ENCODE measurements at places on chromosomes 4 and X.

GRCh38 chr4:55721651-55722050 is 85.6 kb upstream of the NMU start:
- no peak for DNase-seq

GRCh38 chr4:145613566-145614232 is 5.5 kb upstream of the MMAA start:
- DNase-seq: no peak

GRCh38 chrX:77447653-77448569 is 722 bp downstream of the FGF16 start:
- no peak for DNase-seq

DNA sequence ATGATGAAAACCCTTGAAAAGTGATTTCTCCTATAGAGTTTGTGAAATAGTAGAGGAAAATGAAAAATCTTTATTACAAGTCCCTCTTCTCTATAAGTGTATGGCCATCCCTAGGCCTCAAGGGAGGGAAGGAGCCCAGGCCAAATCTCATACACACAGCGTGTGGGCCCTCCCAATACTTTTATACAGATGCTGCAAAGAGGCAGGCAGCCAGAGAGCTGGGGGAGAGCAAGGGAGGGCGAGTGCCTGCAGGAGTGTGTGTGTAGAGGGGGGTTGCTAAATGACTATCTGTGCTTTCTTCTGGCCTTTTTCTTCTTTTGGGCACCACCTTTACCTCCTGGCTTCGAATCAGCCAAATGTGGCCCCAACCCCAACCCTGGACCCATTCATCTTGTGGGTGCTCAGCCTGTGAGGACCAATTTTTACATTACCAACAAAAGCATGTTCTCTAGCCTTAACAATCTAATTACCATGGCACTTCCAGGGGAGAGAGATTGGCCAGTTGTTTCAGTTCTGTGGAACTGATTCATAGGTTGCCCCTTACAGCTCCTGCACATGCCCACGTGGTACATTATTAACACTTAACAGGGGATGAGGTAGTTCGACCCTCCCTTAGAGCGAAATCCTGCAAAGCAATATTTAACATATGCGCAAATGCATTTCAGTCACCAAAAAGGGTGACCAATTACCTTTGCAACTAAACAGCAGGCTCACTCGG is 2.0 kb downstream of the GPC3 start:
- DNase-seq: no peak

GRCh38 chr4:99013884-99014523 is 18.5 kb downstream of the METAP1 start:
- no peak for DNase-seq

DNA sequence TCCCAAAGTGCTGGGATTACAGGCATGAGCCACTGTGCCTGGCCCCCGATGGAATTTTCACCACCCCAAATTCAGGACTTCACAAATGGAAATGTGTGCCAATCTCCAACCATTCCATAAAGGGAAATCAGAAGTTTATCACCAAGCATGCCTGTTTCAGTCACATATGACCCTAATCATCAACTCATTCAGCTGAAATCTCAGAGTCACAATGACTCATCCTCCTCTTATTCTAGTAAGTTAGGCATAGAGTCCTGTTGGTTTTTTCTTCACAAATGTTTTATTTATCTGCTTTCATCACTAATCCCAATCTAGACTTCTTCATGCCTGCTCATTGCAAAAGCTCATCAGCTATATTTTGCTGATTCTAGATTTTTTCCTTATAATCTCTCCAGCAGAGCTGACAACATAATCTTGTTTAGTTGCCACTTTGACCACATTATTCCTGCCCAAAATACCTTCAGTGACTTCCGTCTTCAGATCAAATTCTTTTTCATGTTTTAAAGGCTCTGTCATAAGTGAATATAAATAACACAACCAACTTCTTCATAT is 83.3 kb downstream of the SLC7A11 start:
- no peak for DNase-seq

DNA sequence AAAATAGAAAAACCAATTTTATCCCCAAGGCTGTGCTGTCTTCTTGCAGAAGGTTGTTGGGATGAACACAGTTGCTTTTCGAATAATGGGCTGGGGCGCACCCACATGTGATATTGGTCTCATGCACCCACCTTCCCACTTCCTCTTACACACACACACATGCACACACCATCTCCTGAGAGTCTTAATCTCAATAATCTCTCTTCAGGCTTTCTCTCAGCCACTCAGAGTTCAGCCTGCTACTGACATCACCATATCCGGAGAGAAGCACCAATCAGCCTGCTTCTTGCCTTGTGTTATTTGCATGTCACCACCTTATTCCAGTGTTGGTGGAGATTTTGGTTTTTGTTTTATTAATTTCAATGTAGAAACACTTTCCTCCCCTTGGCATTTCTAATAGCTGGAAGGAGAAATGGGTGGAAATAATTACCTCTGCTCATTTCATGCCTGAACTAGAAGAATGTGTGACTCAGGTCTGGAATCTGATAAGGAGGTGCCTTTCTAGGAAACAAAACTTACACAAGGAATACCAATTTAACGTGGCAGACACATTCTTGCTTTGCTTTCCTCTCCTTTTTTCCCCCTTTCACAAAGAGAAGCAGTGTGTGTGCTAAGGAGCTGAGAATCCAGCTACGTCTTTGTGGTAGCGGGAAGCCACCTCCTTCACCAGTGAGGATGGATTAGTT is 400.2 kb downstream of the MID1IP1 start:
- DNase-seq: no peak

GRCh38 chr4:145679520-145679919 is 426 bp upstream of the C4orf51 start:
- DNase-seq: no peak

DNA sequence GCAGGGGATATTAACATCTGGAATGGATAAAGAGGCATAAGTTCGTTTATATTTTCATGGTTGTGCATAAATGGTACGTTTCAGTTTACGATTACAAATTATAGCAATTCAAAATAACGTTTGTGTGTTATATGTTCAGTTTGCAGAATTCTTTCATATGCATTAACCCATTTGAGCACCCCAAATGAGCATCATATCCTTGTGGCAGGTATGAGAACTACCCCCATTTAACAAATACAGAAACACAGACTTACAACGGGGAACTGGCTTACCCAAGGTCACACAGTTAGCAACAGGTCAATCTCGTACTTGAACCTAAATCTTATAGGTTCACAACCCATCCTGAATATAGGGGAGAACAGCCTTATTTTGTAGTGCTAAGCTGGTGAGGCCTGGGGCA is 33.1 kb downstream of the EDNRA start:
- no peak for DNase-seq

DNA sequence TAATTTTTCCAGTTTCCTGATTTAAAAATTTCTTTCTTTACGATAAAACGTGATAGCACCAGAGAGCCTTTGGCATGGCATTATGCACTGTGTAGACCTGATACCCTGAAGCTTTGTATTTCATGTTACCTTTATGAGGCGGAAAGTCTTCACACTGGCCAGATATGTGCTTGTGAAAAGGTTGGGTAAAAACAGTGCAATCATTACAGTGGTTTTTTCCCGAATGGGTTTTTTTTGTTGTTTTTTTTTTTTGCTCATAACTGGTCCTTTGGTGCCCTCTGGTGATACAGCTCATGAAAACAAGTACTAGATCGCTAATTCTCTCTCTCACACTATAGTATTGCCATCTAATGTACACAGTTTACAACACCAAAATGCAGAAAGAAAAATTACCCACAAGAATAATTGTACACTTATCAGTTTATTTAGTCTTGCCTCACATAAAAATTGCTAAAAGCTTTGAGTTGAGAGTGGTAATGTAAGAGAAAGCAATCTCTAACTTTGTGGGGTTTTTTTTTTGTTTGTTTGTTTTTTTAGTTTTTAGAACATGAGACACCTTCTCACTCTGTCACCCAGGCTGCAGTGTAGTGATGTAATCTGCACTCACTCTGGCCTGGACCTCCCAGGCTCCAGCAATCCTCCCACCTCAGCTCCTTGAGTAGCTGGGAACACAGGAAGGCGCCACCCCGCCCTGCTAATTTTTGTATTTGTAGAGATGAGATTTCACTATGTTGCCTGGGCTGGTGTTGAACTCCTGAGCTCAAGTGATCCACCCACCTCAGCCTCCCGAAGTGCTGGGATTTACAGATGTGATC is 21.3 kb downstream of the SPCS3 start:
- DNase-seq: no peak

GRCh38 chr4:156598138-156598681 is 373.4 kb downstream of the PDGFC start:
- no peak for DNase-seq

DNA sequence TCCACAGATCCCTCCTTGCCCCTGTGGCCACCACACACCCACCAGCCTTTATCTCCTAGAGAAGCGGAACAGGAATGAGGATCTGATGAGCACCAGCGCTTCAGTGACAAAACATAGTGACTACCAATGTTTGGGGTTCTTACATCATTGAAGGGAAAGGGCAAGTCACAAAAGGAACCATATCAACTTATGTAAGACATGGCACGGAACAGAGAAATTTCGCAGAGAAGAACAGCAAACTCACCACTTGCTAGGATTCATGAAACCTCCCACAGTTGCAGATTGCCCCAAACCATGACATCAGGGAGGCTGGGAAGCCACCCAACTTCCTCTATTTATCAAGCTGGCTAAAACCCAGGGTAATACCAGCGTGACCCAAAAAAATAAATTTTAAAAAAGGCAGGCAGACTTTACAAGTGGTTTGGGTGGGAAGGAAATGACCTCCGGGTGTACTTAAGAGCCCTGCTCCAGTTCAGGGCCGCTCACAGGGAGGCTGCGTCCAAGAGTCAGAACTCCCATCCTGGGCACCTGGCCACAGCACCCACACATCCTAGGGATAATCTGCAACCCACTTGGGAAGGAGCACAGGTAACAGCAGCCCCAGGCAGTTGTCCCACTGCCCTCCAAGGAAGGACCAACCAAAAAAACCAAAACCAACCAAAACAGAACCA is 36.0 kb downstream of the ADGRG2 start:
- no peak for DNase-seq

GRCh38 chr4:83486457-83487129 is 1.7 kb upstream of the ABRAXAS1 start:
- no peak for DNase-seq

GRCh38 chr4:29540439-29541102 is 1179.6 kb upstream of the PCDH7 start:
- no peak for DNase-seq

DNA sequence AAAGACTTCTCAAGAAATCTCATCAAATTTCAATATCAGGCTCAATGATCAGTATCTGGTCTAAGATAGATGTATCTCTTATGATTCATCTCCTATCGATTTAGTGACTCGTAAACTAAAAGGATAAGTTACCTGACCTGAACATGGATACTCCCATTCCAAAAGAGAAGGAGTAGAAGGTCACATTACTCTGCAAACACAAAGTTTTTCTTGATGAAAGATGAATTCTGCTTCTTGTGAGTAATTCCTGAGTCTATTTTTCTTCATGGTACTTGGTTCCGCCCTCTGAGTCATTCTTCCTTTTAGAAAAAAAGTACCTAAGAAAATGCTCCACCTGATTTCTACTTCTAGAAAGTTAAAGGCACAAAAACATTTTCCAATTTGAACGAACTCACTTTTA is 223.1 kb upstream of the SLIT2 start:
- DNase-seq: no peak

DNA sequence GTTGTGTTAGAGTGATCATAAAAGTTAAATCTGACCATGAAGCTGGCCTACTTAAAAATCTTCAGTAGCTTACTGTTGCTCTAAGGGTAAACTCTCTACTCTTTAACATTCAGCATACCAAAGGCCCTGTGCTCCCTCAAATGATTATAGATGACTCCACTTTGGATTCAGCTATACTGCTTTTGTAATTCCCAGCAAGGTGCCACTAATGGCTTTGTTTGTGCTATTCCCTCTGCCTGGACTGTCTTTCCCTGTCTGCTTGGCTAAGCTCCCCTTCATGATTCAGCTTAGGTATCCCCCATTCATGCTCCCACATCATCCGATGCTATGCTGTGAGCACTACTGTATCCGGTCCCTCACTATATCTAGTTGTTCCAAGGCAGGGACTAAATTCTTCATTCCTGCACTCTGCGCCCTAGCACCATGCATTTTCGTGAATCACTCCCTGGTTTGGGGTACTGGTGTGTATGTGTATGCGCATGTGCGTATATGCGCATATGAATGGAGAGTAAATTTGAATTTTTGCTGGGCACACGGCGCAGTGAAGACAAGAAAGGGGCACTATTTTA is 453 bp upstream of the PBDC1 start:
- DNase-seq: no peak

- no peak for DNase-seq
These were observed 182.1 kb downstream of the CPE start for GRCh38 chr4:165560941-165561340.

- DNase-seq: no peak
These were observed 36.6 kb downstream of the PCGF3 start for GRCh38 chr4:742096-742741.

- DNase-seq: no peak
These were observed 371.8 kb downstream of the ADGRL3 start for GRCh38 chr4:61571761-61572559.

DNA sequence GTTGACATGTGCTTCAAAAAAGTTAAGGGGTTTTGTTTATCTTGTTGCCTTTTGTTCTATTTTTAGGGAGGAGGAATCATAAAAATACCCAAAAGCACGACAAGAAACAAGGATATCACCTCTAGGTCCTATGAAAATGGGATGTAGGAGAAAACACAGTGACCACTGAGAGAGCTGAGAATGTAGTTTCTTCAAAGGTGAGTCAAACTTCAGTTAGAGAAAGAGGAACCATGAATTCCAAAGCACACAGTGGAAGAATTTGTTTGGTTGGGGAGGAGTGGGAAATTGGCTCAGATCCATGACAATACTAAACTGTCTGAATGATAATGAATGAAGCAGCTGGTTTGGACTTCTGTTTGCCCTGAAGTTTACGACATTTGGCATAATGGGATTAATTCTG is 19.1 kb upstream of the FRYL start:
- no peak for DNase-seq

DNA sequence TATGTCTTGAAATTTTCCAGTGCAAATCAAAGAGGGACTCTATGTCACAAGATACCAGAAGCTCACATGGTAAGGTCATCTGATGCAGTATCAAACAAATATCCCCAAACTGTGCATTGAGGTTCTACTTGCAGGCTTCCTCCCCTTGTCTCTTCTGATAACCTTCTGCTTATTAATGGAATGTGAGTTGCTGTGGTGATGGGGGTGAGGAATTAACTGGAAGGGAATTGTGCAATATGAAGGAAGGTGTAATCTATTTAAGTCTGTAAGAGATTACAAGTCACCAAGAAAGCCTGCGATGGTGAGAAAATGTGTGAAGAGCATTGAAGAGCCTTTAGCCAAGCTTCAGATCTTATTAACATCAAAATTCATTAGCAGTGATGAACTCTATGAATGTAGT is 15.4 kb upstream of the MAGED1 start:
- DNase-seq: no peak

- DNase-seq: no peak
These were observed 6.4 kb downstream of the ELK1 start for GRCh38 chrX:47643926-47644325.

GRCh38 chrX:119971184-119971583 is 27.6 kb upstream of the NKAP start:
- DNase-seq: no peak

GRCh38 chrX:42825201-42825600 is 47.2 kb upstream of the PPP1R2C start:
- no peak for DNase-seq
